ENCODE measurements at places on chromosomes 3 and 15. TPM values are rescaled to one million over a fixed set of nuclear protein-coding genes. Genes with fewer than 3 reads are reported as not detected.
A peak's percentile ranks its signal among the peaks of the same experiment; 100 is the strongest.

SLC12A1 gene
- not detected for polyA plus RNA-seq

TEX55 gene
- polyA plus RNA-seq = not detected

GRCh38 chr3:173351886-173352285 is 45.7 kb upstream of the NLGN1 start:
- no peak for DNase-seq

GOLGA8T gene
- polyA plus RNA-seq = not detected

SEMA7A gene
- polyA plus RNA-seq = 87.3 TPM

- DNase-seq = no peak
Observed at GRCh38 chr3:86244905-86245304, 746.0 kb downstream of the VGLL3 start.

GRCh38 chr3:39347586-39347876 is 18.0 kb downstream of the CCR8 start:
- no peak for DNase-seq

GRCh38 chr3:172262991-172263608 is 185.2 kb downstream of the GHSR start:
- DNase-seq = no peak

GRCh38 chr3:129112308-129113052 is 9.1 kb downstream of the RAB43 start:
- peak; percentile 35 for DNase-seq

- DNase-seq = no peak
Observed at GRCh38 chr15:61159901-61160300, 69.2 kb downstream of the RORA start.

CAMK2N2 gene
- 0.29 TPM for polyA plus RNA-seq

PPP2R3A gene
- polyA plus RNA-seq = 11.3 TPM

GRCh38 chr15:64026591-64026990 is 19.7 kb downstream of the DAPK2 start:
- DNase-seq = no peak

DNA sequence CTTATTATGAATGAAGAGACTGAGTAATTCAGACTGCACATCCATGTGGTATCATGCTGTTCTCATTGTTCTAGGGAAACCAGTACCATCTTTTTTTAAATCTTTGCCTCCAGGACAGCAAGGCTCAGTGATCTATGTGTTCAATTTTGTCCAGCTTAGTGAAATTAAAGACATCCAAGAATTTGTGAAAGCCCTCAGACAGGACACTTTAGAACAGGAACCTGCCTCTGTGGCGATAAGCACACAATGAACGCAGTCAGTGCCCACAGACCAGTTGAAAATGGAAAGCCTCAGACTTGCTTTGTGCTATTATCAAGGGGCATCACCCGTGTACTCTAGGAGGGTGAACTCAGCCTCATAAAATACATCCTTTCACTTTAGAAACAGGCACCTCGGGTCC is 20.1 kb downstream of the EID1 start:
- no peak for DNase-seq

POLG gene
- polyA plus RNA-seq = 30.6 TPM

TMEM45A gene
- polyA plus RNA-seq = 21.7 TPM

DNA sequence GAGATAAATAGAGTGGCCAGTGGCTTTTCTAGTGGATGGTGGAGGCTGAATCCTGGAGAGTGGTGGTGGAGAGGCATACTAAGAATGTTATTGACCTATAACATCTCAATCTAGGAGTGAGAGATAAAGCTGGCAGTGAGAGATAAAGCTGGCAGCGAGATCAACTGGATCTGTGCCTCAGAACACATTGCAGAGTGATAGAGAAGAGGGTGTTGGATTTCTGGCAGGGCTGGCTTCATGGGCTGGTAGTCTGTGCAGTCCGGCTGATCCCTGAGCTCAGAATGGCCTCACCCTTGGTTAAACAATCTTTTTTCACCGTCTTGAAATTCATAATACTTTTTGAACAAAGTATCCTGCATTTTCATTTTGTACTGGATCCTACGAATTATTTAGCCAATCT is 221.2 kb downstream of the NLGN1 start:
- no peak for DNase-seq

CCR9 gene
- polyA plus RNA-seq = not detected
